ENCODE measurements at places on chromosomes 12 and 14.

- DNase-seq = no peak
These were observed 25.6 kb downstream of the EGLN3 start for GRCh38 chr14:33925235-33925634.

GRCh38 chr14:91841065-91841464 is 26.3 kb downstream of the TC2N start:
- no peak for DNase-seq

DNA sequence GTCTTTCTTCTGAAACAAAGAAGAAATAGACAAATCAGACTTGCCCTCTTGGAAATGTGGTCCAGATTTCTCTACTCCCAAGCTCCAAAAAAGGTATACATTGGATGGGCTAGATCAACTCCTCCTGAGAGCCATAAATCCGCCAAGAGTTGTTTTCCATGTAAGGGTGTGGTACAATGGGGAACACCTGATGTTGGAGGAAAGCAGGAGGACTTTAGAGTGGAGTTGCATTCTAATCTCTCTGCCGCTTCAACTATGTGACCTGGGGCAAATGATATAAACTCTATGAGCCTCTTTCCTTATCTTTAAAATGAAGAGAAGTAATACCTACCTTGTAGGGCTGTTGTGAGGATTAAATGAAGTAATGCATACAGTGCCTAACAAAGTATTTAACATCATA is 101.6 kb downstream of the RMST start:
- DNase-seq = no peak

GRCh38 chr14:29918981-29919380 is 8.7 kb downstream of the PRKD1 start:
- DNase-seq = no peak

DNA sequence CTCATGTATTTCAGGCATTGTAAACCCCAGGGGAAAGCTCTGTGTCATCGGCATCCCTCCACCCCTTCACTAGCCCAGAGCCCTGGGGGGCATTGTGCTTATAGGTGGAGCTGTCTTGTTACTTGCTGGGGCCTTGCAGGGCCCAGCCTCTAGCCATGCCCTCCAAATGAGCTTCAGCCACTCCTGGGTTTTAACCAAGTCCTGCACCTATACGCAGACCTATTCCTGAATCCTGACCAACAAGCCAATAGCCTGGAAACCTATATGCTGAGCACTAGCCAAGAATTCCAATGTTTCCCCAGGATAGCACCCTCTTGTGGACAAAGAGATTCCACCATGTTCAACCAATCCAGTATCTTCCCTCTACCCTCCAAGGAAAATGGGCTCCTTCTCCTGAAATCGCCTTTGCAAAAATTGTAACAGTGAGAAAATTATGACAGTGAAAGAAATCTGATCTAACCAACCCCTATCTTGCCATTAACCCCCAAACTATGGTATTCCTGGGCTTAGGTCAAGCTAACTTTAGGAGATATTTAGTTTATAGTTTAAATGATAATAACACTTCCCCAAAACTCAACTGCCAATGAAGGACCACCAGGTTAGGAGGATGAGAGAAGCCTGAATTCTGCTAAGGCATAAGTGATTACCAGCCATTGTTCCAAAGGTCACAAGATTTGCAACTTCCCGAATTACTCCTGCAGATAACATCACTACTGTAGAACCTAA is 55.5 kb downstream of the TTC7B start:
- DNase-seq = no peak

DNA sequence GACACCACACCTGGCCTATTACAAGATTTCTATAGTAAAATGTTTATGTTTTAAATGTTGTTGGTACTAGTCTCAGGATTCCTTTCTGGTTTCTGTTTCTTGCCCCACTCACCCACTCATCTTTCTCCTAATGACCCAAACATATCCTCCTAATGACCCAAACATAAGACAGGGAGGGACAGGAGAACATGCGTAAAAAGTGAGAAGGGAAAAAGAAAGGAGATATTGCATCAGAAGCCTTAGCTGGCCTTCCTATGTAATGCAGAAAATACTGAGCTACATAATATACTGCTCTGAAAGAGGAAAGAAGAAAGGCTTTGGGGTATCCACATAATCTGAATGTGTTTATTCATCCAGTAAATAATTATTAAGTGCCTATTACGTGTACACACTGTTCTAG is 104.6 kb upstream of the GPHB5 start:
- DNase-seq = no peak

- no peak for DNase-seq
These were observed 1.1 kb upstream of the ATXN2 start for GRCh38 chr12:111600205-111600642.

Measured in activated CD4-positive, alpha-beta T cell treated with anti-CD3 and anti-CD28 coated beads for 4 hours (primary cell).